ENCODE measurements at places on chromosomes 5 and 9.

DNA sequence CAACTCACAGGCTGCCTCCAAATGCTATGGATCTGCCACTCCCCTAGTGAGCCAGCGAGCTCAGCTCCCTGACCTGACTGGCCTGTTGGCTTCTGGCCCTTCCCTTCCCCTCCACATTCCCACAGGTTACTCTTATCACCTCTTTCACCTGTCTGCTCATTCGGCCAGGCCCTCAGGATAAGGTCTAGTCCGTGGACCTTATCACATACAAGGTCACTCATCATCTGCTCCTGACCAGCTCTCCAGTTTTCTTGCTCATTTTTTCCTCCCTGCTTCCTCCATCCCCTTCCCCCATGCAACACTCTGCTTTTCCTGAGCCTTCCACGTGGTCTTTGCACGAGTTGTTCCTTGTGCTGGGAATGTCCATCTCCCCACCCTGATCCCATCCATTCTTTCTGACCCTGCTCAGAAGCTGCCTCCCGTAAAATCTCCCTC, 25.9 kb upstream of the NDST1 start:
- no peak for DNase-seq

- DNase-seq = no peak
These were observed 66.0 kb upstream of the KLF9 start for GRCh38 chr9:70480405-70480980.

DNA sequence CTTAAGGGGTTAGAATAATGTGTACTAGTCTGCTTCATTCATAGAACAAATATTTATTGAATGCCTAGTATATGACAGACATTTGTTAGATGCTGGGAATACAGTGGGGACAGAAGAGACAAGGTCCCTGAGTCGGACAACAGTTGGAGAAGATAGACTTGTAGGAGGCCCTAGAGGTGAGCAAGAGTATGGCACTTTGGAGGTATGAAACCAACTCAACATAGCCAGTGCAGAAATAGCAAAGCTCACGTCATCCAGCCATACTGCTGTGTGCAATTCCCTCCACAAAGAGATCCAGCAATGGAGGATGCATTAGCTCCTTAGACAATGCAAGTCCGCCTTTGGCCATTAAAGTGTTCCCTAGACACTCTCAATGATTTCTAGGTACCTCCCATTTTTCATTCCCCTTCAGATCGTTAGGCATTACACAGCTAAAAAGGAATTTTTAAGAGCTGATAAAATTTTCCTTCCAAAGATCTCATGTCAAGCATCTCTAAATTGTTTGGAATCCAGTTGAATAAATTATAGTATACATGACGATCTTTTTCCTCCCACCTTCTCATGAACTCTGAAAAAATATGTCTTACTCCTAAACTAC, 1949.6 kb upstream of the WWC1 start:
- no peak for DNase-seq

DNA sequence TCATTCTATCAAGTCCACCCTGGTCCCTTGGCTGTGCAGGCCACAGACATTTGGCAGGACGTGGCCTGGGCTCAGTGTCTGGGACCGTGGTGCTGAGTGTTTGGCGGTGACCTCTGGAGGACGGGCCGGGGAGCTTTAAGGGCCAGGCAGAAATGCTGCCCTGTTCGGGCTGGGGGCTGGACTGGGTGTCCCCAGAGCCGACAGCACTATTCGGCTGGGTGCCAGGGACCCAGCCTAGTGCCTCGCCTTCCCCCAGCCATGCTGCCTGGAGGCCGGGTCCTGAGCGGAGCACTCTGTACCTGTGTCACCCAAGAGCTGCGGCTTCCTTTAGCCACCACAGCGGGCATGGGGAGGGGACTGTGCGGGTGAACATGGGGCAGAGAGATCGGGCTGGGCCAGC, 40.4 kb downstream of the COL5A1 start:
- DNase-seq = no peak

GRCh38 chr9:25396828-25397227, 281.4 kb downstream of the TUSC1 start:
- DNase-seq = no peak

DNA sequence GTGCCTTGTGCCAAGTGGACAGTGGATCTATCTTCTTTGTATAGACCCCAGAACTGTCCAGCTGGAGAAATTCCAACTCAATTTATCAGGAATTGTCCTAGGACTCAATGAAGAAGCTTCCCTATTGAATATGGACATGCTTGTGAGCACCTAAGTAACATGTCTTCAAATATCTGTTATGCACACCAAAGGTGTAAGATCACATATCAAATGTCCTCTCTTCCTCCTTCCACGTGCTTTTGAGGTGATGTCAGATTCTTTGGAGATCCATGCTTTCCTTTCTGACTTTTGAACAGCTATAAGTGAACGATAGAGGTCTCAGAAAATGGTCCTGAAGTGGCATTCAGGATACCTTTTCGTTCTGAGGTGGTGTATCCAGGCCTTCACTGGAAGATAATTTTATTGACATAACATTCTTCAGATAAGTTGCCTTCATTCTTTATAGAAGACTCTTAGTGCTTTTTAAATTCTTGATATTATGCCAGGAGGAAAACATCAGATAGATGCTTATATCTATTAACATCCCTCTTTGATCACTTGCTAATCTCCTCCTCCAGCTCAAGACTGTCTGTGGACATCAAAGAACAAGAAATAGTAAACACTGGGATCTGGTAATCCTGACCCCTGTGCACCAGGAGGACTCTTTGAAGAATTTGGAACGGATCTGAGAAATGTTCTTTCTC, 246.4 kb downstream of the SMARCA2 start:
- DNase-seq = no peak

DNA sequence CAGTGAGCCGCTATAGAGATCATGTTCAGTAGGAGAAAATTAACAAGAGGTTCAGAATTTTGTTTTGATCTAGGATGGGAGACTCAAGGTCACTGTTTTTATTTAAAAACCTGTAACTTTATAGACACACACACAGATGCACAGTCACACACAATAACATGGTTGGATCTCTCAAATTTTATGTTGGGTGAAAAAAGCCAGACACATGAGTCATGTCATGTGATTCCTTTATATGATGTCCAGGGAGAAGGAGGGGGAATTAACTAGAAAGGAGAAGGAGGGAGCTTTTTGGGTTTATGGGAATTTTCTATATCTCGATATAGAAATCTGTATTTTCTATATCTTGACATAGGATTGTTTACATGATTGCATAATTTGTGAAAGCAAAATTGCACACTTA, 17.1 kb downstream of the C6 start:
- no peak for DNase-seq

- no peak for DNase-seq
These were observed 30.4 kb downstream of the DPYSL3 start for GRCh38 chr5:147479444-147479843.

DNA sequence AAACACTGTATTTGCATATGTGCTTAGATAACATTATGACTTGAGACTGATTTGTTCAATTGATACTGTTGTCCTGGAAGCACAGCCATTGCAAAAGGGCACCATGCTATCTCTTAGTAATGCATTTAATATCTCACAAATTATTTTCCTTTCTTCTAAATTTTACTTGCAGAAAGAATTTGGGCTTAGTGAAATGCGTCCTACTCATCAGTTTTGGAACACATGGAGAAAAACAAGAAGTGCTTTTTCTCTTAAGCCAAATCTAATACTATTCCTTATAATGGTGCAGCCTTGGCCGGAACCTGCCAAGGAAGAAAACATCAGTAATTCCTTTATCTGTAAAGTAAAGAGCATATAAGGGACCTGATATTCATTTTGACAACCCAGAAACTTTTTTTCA, 172.2 kb upstream of the ZNF608 start:
- no peak for DNase-seq

- DNase-seq = no peak
These were observed 55.5 kb upstream of the FBXL17 start for GRCh38 chr5:108437425-108437824.

GRCh38 chr9:137293482-137294090, 8.5 kb downstream of the NRARP start:
- DNase-seq = no peak

DNA sequence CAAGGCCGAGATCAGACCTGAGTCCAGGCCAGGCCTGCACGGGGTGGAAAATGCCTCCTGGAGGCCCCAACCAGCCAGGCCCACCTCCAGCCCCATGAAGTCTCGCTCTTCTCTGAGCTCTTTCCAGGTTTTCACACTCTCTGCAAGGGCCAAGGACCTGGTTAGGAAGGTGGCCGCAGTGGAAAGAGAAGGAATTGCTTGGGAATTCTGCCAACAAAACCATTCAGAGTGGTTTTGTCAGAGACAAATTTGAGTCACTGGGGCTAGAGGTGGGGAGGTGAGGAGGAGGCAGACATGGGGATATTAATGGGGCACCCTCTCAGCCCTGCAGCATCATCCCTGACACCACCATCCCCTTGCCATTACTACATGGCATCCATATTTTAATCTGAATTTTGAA, 261.0 kb downstream of the ROR2 start:
- DNase-seq = no peak

- no peak for DNase-seq
These were observed at the start of gene LTC4S for GRCh38 chr5:179793468-179794139. Gene LTC4S (plus strand): TSS chr5:179793986. CDS start chr5:179794081, 95 bp downstream.
